M059J (cell line): ENCODE measurements at places on chromosomes 13 and 19.
A peak's percentile ranks its signal among the peaks of the same experiment; 100 is the strongest.

DNA sequence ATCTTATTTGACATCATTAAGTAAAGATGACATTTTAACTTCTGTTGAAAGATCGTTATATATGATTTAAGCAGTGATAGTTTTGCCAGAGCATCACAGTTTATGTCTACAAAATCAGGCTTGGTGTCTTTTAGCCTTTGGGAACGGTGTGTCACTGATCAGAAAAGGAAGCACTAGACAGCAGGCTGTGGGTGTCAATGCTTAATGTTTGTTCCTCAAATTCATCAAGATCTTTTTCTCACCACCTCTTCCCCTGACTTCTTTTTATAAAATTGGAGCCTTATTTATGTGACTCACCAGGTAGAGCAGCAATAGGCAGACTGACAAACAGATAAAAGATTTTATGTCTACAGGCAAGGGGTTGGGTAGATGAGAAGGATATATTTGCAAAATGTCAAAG is 1558.5 kb downstream of the EFNB2 start:
- no peak for DNase-seq

DNA sequence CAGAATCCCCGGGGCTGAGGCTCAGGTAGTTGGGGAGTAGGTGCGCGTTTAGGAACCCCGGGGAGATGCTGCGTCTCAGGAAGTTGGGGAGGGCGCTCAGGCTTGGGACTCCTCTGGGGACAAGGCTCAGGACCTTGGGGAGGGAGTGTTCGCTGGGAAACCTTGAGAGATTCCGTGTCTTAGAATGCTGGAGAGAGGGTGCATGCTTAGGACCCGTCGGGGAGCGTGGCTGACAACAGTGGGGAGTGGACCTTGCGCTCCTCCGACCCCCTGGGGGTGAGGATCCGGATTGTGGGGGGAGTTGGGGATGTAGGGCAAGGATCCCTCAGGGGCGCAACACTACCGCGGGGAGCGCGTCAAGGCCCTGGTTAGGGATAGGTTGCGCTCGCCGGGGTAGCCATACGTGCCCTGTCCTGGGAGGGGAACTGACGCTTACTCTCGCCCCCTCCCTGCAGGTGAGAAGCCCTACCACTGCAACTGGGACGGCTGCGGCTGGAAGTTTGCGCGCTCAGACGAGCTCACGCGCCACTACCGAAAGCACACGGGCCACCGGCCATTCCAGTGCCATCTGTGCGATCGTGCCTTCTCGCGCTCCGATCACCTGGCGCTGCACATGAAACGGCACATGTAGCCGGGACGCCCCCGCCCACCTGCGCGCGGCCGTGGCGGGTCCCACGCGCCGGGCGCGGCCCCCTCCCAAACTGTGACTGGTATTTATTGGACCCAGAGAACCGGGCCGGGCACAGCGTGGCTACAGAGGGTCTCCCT is 2.0 kb downstream of the KLF2 start:
- DNase-seq = no peak

DNA sequence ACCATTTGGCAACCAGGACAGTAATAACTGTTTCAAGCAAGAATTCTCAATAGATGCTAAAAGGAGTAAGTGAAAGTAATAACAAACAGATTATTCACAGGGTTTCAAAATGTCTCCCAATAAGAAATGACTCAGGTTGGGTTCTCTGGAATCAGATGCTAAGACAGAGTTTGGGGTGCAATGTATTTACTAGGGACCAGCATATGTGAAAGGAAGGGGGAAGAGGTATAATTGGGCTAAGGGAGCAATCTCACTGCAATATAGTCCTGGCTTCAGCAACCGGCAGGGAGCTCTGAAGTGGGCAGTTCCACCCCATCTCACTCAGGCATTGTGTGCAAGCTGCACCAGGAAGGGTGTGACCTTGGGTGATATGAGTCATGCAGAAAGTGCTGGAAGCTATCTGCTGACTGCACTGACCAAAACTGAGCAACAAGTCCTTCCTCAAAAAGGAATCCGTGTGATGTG is 23.4 kb downstream of the ZDHHC20 start:
- DNase-seq = peak; percentile 88

DNA sequence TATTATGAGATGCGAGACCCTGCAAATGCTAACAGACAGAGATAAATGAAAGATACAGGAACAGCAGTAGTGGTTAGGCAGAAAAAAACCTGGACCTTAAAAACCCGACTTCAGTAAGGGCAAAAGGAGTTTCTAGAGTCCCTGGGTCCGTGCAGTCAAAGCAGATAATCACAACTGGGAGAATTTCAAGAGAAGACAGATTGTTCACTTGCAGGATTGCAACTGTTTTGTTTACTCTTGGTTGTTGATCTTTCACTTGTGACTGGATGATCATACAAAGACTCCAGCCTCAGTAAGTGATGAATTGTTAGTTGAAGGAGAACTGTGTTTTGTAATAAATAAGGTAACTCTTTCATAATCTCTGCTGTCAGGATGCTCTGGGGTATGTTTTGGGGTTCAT is 135.1 kb downstream of the GPC6 start:
- no peak for DNase-seq

DNA sequence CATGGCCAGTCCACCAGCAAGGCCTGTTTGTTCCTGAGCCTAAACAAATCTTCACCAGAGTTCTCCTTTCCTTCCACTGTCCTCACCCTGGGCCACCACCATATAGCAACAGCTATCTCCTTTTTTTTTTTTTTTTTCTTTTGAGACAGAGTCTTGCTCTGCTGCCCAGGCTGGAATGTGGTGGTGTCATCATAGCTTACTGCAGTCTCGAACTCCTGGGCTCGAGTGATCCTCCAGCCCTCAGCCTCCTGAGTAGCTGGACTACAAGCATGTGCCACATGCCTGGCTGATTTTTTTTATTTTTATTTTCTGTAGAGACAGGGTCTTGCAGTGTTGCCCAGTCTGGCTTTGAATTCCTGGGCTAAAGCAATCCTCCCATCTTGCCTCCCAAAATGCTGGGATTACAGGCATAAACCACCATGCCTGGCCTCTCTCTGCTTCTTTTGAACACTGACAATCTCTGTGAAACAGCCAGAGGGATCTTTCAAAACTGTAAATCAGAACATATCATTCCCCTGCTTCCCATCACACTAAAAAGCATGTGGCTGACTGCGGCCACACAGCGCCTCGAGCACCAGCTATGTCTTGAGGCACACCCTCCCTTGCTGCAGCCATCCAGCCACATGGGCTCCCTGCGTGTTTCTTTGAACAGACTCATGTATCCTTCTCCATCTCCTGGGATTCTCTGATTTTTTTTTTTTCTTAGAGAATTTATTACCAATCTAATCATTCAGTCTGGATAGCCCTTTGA is 110.6 kb downstream of the SIPA1L3 start:
- DNase-seq = no peak

- peak; percentile 91 for DNase-seq
Measured at GRCh38 chr13:79989217-79989661, 351.7 kb downstream of the SPRY2 start.

GRCh38 chr19:47243776-47244547 is 12.4 kb upstream of the CCDC9 start:
- DNase-seq = peak; percentile 93

DNA sequence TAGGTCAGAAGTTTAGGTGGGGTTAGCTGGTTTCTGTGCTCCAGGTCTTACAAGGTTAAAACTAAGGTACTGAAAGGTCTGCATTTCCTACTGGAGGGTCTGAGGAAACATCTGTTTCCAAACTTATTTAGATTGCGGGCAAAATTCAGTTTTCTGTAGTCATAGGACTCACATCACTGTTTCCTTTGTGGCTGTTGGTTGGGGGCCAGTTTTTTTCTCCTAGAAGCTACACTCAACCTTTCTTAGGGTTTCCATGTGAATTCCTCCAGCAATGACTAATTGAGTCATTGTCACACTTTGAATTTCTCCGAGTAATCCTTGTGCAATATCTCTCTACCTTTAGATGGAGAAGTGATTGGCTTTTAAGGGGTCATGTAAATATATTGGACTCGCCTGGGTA is 773.4 kb upstream of the SLITRK1 start:
- peak; percentile 76 for DNase-seq

- no peak for DNase-seq
Measured at GRCh38 chr13:44155422-44156293, 218.0 kb upstream of the SERP2 start.

DNA sequence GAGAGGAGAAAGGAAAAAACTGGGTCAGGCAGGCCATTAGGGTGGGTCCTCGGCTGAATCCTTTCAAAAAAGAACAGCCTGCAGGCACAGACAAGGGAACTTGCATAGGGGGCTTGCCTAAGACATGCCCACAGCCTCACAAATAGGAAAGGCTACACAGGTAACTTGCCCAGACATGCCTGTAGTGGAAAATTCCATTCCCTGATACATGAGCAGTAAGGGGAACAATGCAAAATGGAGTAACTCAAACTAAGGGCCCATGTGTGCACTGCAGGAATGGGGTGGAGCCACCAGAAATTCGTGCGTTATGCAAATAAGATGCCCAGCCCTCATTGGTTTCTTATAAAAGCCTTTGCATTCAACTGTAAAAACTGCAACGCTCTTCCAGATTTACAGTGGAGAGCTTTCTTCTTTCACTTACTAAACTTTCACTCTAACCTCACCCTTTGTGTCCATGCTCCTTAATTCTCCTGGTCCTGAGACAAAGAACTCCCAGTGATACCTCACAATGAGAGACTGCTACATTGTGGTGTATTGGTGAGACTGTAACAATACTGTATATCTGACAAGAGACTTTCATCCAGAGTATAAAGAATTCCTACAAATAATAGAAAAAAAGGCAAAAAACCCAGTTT is 59.5 kb upstream of the SLITRK1 start:
- no peak for DNase-seq

DNA sequence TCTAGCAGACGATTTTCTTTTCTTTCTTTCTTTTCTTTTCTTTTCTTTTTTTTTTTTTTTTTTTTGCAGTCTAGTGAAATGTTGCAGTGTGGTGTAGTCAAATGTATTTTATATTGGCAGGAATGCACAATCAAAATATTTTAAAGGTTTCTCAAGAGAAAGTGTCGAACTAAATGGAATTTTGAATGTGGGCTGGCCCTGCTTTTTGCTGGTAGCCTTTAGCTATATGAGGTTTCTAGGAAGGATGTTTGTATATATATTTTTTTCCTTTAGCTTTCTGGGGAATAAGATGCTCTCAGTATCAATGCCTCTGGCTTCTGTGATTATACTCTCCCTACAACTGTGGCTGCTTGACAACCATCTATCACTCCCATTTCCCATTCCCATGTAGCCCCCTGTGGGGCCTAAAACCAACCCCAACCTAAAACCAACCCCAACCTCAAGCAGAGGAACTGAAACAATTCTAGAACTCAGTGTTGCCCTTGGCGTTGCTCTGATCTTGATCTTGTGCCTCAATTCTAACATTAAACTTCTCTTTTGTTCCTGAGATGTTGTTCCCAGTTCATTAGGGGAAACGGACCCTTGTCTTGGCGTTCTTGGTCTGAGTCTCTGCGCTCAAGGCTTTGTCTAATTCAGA is 27.1 kb downstream of the CYSLTR2 start:
- no peak for DNase-seq

GRCh38 chr13:66518068-66518467 is 712.1 kb downstream of the PCDH9 start:
- DNase-seq = no peak

- no peak for DNase-seq
Measured at GRCh38 chr13:110305001-110305400, 2.0 kb downstream of the COL4A1 start.

GRCh38 chr13:84658491-84659358 is 776.5 kb upstream of the SLITRK1 start:
- no peak for DNase-seq

GRCh38 chr19:44050740-44051649 is 841 bp upstream of the ZNF223 start:
- peak; percentile 7 for DNase-seq

DNA sequence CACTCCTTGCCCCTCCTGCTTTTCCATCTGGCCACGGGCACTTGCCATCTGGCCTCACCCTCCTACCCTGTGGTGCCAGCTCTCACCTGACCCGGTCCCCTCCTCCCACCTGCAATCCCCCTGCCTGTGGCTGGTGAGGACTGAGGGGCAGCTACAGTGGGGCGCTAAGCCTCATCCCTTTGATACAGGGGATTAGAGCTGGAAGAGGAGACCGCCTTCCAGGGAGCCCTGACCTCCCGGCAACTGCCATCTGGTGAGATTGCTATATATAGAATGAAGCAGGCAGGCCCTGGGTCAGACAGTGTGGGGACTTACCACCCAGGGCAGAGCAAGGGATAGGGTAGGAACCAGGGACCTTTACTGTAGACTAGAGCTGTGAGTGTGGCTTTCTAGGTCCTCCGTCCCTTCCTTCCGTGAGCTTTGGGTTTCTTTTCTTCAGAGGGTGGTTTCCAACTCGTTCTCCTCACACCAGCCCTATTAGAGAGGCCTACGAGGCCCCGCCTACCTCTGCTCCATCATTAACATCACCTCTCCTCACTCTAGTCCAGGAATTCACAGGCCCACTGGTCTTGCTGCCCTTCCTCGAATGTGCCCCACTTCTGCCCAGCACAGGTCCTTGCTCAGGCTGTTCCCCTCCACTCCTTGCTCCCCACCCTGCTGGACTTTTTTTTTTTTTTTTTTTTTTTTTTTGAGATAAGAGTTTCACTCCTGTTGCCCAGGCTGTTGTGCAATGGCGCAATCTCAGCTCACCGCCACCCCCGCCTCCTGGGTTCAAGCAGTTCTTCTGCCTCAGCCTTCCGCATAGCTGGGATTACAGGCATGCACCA is 7.7 kb downstream of the KASH5 start:
- no peak for DNase-seq

DNA sequence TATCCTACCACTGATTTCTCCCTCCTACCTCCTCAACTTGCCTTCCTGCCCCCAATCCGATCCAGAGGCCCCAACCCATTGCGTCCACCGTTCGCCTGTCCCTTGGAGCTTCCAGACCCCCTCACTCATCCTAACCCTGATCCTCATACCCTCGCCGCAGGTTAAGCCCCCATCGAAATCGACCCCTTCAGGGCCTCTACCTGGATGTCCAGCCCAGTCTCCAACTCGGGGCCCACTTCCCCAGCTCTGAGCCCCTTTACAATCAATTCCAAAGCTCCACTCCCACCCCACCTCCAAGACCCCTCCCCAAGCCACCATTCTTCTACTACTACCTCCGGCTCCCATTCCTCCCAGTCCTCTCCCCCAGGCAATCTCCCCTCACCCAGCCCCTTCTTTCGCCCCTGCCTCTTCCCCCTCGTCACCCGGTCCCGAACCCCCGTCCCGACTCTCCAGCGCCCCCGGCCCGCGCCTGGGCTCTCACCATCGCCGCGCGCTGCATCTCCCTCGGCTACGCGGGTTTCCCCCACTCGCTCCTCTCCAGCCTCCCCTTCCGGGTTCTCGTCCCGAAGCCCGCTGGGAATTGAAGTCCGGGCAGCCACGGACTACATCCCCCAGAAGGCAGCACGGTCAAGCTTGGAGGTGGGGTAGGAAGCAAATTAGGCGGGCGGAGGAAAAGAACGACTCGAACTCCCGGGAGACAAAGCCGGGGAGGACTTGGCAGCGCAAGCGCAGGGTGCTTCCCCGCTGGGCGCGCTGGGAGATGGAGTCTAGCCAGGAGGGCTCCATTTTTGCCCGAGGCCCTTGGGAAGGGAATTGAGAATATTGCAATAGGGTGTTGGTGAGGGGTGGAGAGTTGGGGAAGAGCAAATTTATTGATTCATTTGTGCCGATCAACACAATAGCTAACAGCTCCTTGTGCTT is at the start of gene FBXO46:
Gene FBXO46, minus strand, starts transcription at position 529 of the 921 bp plus-strand sequence. CDS start 17,401 bp downstream, outside the sequence.
- peak; percentile 99 for DNase-seq

GRCh38 chr19:46725859-46726393 is 9.0 kb upstream of the PRKD2 start:
- no peak for DNase-seq
